Psoas muscle (tissue), 8 donors: ENCODE measurements at places on chromosomes 12 and 14. TPM values are rescaled to one million over a fixed set of nuclear protein-coding genes. Genes with fewer than 3 reads are reported as not detected.

NOVA1 gene
- 2.5 TPM for total RNA-seq

GAS2L3 gene
- total RNA-seq = 1.6 TPM

ERP27 gene
- total RNA-seq = 0.24 TPM

TAS2R20 gene
- total RNA-seq = 0.42 TPM

C12orf60 gene
- 1.1 TPM for total RNA-seq

CLEC2A gene
- not detected for total RNA-seq

NUMB gene
- total RNA-seq = 26.4 TPM

SOAT2 gene
- not detected for total RNA-seq

TAS2R14 gene
- total RNA-seq = 0.67 TPM

SSTR1 gene
- total RNA-seq = 0.56 TPM

MCRS1 gene
- total RNA-seq = 40.2 TPM

KCNMB4 gene
- 0.54 TPM for total RNA-seq

SLC15A5 gene
- not detected for total RNA-seq

PLBD1 gene
- total RNA-seq = 6.5 TPM

GALNT8 gene
- 0.89 TPM for total RNA-seq

AKAP3 gene
- total RNA-seq = 1.4 TPM

RASSF9 gene
- total RNA-seq = 4.1 TPM

CD9 gene
- total RNA-seq = 23.8 TPM

KRT71 gene
- total RNA-seq = not detected

FIGNL2 gene
- 0.20 TPM for total RNA-seq

BDKRB2 gene
- total RNA-seq = 0.30 TPM

COQ6 gene
- 33.7 TPM for total RNA-seq

ARHGEF25 gene
- total RNA-seq = 2.9 TPM

PSMC6 gene
- 127 TPM for total RNA-seq

LYZ gene
- 8.4 TPM for total RNA-seq

SLCO1A2 gene
- total RNA-seq = not detected

NAA30 gene
- 47.7 TPM for total RNA-seq

GLIPR1L1 gene
- total RNA-seq = not detected

BATF gene
- total RNA-seq = 0.76 TPM

KIF5A gene
- total RNA-seq = 0.21 TPM

PTCSC3 gene
- total RNA-seq = not detected

LHX5 gene
- not detected for total RNA-seq

TAS2R30 gene
- 0.73 TPM for total RNA-seq

IFI27L2 gene
- 5.9 TPM for total RNA-seq

KRT80 gene
- total RNA-seq = 1.0 TPM

KRT83 gene
- total RNA-seq = not detected

TAS2R43 gene
- total RNA-seq = 0.36 TPM
